ENCODE measurements at places on chromosomes 1 and 21.
A peak's percentile ranks its signal among the peaks of the same experiment; 100 is the strongest.

DNA sequence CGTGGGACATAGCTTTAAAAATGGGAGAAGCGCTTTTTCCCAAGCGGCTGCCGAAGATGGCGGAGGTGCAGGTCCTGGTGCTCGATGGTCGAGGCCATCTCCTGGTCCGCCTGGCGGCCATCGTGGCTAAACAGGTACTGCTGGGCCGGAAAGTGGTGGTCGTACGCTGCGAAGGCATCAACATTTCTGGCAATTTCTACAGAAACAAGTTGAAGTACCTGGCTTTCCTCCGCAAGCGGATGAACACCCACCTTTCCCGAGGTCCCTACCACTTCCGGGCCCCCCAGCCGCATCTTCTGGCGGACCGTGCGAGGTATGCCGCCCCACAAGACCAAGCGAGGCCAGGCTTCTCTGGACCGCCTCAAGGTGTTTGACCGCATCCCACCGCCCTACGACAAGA, 245.5 kb downstream of the MRPL39 start:
- no peak for DNase-seq

GRCh38 chr1:29852248-29852647, 615.9 kb downstream of the PTPRU start:
- DNase-seq = no peak

- no peak for DNase-seq
Measured at GRCh38 chr1:177779166-177779965, 190.5 kb downstream of the SEC16B start.

- DNase-seq = no peak
Measured at GRCh38 chr1:156657741-156658319, 15.9 kb downstream of the BCAN start.

DNA sequence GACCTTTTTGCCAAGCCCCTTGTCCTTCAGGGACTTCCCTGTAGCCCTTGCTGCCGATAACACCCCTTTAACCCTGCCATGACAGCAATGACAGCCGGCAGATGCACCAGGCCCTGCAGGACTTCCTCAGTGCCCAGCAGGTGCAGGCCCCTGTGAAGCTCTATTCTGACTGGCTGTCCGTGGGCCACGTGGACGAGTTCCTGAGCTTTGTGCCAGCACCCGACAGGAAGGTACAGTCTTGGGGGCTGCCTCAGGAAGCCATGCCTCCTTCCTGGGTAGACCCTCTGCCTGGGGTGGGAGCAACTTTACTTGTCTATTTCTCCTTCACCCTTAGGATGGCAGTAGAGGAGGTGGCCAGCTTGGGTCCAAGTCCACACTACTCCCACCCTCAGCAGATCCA, 16.1 kb upstream of the PADI6 start:
- DNase-seq = no peak

DNA sequence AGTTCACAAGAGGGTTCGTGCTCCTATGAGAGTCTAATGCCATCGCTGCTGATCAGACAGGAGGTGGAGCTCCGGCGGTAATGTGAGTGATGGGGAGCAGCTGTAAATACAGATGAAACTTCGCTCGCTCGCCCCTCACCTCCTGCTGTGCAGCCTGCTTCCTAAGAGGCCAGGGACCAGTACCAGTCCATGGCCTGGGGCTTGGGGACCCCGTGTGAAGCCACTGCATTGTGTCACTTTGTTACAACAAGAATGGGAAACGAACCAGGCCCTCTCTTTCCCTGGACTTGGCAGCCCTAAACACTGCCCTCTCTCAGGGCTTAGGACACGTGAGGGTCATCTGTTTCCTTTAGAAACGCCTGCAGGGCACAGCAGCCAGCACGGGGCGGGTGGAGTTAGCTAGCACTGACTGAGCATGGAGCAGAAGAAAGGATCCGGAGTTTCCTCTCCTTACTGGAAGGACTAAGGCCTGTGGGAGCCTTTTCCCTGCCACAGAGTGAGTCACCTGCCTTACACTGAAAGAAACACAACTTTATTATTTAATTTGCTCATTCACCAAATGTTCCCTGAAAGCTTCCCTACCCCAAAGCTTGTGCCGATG, 185.2 kb upstream of the TMEM51 start:
- no peak for DNase-seq

GRCh38 chr1:171787686-171788480, 6.4 kb downstream of the METTL13 start:
- DNase-seq = no peak

GRCh38 chr1:65045022-65045817, 78.9 kb upstream of the JAK1 start:
- no peak for DNase-seq

DNA sequence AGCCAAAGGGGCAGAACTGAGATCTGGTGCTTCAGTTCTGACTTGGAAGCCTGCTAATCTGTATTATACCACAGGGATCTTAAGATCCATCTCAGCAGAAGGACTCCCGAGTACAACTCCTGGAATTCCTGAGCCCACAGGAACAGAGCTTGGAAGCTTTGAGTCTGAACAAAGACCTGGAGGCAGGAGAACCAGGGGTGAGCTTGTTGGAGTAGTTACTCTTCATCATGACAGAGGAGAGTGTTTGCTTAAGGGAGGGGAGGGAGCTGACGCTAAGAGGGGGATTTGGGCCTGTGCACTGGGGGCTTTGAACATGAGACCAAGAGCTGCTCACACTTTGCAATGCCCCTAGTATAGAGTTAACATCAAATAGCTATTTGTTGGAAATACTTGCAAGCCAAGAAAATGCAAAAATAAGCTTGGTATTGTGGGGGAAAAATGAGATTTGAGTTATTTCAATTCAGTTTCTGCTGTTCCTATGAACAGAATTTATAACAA, 41.1 kb upstream of the TRABD2B start:
- no peak for DNase-seq

DNA sequence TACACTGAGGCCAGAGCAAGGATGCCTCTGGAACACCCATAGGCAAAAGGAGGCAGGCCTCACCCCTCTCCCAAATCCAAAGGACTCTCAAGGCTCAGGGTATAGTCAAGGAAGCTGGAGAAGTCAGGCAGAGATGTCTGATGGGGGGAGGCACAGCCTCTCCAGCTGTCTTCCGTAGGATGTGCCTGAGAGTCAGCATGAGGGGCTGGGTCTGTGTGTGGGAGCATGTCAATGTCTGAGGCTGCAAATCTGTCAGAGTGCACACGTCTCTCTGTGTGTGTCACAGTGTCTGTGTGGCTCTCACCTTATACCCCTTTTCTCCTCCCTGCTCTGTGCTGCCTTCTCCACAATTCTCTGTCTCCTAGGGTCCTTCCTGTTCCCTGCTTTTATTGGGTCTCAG, 4.0 kb downstream of the HPCAL4 start:
- DNase-seq = no peak

- peak; percentile 62 for DNase-seq
Measured at GRCh38 chr1:39091845-39092645, 65.9 kb downstream of the NDUFS5 start.

- no peak for DNase-seq
Measured at GRCh38 chr1:145990249-145990855, 6.0 kb downstream of the TXNIP start.

GRCh38 chr1:151790940-151791651, 796 bp upstream of the TDRKH start:
- no peak for DNase-seq

DNA sequence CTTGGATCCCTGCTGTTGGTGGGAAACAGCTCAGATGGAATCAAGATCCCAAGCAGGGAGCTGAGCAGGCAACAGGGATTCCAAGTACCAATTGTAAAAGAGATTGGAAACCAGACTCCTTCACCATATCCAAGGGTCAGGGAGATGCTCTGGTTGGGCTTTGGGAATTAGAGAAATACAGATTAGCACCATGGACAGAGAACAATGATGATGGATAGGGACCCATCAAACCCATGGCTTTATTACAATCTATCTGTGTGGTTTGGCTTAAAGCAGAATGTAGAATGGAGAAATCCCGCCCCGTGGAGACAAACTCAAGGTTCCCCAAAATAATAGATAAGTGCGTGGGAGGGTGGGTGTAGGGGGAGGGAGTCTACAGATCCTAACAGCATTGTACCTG, 120.7 kb upstream of the CSF3R start:
- DNase-seq = no peak

DNA sequence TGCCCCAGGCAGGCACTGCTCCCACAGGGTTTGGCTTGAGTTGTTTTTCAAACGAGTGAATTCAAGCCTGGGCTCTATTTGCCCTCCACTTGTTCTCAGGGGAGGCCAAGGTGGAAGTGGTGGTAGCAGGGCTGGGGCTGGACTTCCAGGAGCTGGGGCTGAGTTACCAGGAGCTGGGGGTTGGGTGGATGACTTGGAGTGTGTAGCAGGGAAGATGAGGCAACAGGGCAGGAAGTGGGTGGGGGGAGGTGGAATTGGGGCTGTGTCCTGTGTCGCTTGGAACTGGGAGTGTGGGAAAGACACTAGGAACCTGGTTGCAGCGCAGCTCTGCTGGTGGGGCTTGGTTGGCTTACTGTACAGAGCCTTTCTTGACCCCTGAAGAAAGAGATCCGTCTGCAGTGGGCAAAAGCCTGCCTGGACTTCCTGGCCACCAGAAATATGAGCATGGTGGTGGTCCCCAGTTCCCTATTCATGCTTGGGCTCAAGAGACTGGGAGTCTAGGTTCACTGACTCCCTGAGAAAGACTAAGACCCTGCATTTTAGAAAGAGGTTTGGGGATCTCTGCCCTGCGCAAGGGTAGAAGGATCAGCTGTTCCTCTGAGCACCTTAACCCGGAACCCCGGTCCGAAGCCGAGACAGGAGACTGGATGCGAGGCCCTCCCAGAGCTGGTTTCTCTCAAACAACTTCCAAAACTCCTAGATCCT, 3.1 kb downstream of the TFAP2E start:
- no peak for DNase-seq

DNA sequence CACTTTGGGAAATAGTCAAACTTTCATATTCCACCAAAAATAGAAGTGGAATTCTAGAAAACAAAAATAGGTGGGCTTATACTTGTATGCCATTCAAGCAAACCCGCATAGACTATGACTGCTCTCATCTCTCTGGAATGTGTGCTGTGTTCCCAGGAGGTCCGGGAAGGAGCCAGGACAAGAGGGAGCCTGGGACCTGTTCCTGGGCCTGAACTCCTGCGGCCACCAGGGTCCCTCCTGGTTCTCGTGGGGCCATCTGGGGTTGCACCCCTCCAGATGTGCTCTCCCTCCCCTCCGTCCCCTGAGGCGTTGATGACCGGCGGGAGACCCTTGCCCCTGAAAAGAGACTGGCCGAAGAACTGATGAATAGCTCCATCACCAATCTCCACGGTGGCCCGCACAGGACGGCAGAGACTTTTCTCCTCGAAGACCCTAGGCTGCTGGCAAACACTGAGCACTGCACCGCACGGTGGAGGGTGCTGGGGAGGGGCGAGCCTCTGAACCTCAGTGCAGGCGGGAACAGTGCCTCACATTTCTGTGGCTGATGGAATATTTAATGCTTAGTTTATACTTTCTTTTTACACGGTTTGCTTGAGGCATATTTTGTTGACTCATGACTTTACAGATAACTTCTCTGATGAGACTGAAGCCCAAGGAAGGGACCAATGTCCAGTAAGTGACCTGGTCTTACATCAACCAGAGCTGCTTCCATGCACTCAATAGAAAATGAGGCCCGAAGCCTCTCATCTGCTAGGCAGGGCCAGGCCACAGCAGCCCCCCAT, 9.6 kb upstream of the ADARB1 start:
- no peak for DNase-seq

DNA sequence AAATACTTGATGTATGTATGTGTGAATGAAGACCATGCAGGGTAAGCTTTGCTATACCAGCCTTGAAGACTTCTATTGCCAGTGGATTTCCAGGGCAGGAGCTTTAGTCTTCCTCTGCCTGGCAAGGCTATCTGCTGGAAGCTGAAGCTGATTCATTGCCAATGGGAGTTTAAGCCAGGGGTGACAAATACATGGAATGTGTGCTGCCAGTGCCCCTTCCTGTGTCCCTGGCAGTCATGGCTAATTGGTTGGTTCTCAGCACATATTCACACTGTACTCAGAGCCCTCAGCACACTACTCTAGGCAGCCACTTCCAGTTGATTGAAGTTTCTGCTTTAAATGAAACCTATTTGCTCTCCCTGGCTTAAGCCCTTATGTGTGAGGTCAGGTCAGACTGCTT, 1.5 kb downstream of the ZSCAN20 start:
- no peak for DNase-seq

DNA sequence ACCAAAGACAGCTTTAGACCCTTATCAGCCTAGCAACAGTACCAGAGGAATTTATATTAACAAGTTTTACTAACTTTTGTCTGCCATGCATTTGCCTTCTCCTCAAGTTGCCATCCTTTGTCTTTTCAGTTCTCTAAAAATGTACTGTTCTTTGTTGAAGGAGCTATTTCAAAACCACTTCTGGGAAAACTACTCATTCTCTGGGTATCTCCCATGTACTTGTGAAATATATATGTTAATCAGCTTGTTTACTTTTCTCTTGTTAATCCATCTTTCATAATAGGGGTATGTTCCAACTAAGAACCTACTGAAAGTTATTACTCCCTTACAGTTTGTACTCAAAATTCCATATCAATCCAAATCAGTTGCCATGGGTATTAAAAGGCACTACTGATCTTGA, 16.3 kb downstream of the DPYD start:
- DNase-seq = no peak

- DNase-seq = no peak
Measured at GRCh38 chr1:67355745-67356424, 48.2 kb downstream of the IL12RB2 start.

DNA sequence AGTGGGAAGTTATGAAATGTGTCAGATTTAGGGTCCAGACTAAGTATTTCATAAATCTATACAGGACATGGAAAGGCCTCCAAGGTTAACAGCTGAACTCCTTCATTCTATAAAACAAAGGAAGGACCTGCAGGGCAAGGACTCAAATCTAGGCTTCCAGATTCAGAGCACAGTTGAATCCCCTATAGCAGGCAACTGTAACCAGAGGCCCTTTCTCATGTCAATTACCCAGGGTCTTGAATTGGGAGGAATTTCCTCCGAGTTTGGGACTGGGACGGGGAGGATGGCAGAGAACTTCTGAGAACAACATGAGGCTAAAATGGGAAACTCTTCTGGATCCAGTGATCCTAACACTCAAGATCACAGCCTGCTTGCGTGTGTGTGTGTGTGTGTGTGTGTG, 112.9 kb upstream of the BEND5 start:
- DNase-seq = no peak

DNA sequence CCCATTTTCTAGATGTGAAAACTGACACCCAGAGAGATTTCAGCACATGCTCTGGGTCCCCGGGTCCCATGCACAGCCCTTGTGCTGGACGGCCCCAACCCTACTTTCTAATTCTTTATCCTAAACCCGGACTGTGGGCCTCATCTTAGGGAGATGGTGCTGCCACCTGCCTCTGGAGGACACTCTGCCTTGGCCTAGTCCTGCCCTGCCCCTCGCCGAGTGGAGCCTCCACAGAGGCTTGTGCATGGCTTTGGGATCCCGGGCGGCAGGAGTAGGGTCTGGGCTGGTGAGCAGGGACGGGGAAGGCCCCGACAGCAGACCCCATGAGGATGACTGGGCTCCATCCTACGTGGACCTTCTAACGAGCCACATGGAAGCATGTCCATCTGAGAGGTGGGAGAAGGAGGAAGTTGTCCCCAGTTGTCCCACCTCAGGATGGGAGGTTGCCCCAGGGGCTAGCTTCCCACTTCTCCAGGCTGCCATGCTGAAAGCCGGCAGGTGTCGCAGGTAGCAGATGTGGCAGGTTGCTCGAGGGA, 12.4 kb downstream of the MX2 start:
- no peak for DNase-seq

Data from stimulated activated CD4-positive, alpha-beta T cell treated with anti-CD3 and anti-CD28 coated beads, Interleukin-4, amount 100 ng/mL, for 24 hours (primary cell).